Psoas muscle (tissue), 8 donors: ENCODE measurements at places on chromosomes 2 and 18. TPM values are rescaled to one million over a fixed set of nuclear protein-coding genes. Genes with fewer than 3 reads are reported as not detected.

GRCh38 chr2:75243219-75243618 is 43.9 kb upstream of the TACR1 start:
- no peak for DNase-seq
- no peaks in the 10 kb centered on the region for H3K36me3 ChIP-seq
- H3K4me3 ChIP-seq: no peak overlapping the region

SRBD1 gene
- total RNA-seq: 4.6 TPM

TTR gene
- not detected for total RNA-seq

CDH20 gene
- total RNA-seq: 0.10 TPM

PIEZO2 gene
- total RNA-seq: 0.20 TPM

SPC25 gene
- not detected for total RNA-seq

DNA sequence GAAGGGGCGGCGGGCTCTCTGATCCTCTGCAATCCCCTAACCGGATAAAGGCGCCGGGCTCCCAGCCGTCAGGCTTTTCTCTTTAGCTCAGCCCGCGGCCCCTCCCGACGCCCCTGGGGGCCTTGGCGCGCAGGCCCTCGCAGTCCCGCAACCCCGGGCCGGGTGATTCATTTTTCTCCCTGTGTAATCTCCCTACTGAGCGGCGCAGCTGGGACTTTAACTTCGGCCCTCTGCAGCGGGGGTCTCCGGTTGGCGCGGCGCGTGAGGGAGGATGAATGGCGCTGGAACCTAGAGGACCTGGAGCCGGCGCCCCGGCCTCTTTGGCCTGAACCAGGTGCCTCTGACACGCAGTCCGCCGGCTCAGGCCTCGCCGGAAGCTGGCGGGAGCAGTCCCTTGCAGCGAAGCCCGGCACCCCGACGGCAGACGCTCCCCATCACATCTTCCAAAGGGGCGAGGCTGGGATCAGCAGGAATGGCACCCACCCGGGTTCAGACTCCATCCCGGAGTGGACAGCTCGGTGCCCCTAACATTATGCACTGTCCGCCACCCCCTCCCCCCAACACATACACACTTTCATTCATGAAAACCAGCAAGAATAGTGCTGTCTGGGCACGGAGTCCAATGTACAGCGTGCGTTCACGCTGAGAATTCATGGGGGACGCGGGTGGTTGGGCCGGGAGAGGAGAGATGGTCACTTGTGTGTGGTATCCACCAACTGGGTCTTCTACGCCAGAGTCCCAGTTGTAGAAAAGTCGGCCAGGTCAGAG is 1.2 kb downstream of the CNGA3 start:
- no peaks in the 10 kb centered on the region for H3K4me1 ChIP-seq
- H3K36me3 ChIP-seq: no peaks in the 10 kb centered on the region
- no peak overlapping the region for H3K27ac ChIP-seq
- no peak overlapping the region for H3K4me3 ChIP-seq
- DNase-seq: no peak
- H3K27me3 ChIP-seq: no peaks in the 10 kb centered on the region

DNA sequence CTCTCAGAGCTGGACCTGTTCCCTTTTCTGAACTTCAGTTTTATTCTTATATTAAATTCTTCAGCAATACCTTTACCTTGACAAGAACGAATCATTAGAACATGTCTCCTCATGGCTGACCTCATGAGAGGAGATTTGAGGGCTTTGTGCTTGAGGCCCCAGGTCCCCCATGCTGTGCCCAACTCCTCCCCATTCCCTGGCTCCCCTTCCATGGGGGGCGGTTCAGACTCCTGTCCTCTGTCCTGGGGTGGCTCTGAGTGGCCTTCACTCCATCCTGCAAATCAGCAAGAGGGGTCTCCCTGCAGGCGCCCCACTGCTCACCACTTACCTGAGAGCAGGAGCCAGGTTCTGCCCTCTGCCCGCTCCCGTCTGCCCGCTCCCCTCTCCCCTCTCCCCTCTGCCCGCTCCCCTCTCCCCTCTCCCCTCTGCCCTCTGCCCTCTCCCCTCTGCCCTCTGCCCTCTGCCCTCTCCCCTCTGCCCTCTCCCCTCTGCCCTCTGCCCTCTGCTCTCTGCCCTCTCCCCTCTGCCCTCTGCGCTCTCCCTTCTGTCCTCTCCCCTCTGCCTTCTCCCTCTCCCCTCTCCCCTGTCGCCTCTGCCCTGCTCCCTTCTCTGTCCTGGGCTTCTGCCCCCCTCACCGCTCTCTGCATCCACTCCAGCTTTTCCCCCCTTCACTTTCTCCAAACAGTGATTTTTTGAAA is 98.7 kb upstream of the ALKAL2 start:
- no peak for DNase-seq
- no peak overlapping the region for H3K27ac ChIP-seq
- no peak overlapping the region for H3K4me3 ChIP-seq
- no peaks in the 10 kb centered on the region for H3K36me3 ChIP-seq
- H3K27me3 ChIP-seq: peaks cover 4% of the 10 kb centered on the region
- no peaks in the 10 kb centered on the region for H3K4me1 ChIP-seq

DNA sequence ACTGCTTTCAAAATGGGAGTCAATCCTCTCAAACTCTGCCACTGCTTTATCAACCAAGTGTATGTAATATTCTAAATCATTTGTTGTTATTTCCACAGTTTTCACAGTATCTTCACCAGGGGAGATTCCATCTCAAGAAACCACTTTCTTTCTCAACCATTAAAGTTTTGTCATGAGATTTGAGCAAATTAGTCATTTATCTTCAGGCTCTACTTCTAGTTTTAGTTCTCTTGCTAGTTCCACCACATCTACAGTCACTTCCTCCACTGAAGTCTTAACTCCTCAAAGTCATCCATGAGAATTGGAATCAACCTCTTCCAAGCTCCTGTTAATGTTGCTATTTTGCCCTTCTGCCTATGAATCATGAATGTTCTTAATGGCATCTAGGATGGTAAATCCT is 545.8 kb downstream of the ARHGAP15 start:
- no peaks in the 10 kb centered on the region for H3K4me1 ChIP-seq
- H3K36me3 ChIP-seq: no peaks in the 10 kb centered on the region
- DNase-seq: no peak
- H3K4me3 ChIP-seq: no peak overlapping the region

DNA sequence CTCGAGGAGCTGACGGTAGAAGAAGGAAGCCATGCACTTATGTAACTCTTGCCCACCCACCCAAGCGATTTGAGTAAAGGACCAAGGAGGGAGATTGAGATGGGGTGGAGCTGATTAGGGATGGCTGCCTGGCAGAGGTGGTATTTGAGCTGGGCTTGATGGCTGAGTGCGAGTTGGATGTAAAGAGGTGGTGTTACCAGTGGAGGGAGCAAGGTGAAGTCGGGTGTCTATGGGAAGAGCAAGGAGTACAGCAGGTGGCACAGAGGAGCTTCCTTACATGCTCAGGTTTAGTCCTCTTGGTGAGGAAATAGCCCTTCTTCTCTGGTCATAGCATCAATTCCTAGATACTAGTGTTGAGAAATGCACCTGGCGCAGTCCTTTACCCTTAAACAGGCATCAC is 294.2 kb upstream of the SKOR2 start:
- no peak overlapping the region for H3K4me3 ChIP-seq
- no peaks in the 10 kb centered on the region for H3K4me1 ChIP-seq
- DNase-seq: no peak
- no peaks in the 10 kb centered on the region for H3K27me3 ChIP-seq
- no peak overlapping the region for H3K27ac ChIP-seq

DNA sequence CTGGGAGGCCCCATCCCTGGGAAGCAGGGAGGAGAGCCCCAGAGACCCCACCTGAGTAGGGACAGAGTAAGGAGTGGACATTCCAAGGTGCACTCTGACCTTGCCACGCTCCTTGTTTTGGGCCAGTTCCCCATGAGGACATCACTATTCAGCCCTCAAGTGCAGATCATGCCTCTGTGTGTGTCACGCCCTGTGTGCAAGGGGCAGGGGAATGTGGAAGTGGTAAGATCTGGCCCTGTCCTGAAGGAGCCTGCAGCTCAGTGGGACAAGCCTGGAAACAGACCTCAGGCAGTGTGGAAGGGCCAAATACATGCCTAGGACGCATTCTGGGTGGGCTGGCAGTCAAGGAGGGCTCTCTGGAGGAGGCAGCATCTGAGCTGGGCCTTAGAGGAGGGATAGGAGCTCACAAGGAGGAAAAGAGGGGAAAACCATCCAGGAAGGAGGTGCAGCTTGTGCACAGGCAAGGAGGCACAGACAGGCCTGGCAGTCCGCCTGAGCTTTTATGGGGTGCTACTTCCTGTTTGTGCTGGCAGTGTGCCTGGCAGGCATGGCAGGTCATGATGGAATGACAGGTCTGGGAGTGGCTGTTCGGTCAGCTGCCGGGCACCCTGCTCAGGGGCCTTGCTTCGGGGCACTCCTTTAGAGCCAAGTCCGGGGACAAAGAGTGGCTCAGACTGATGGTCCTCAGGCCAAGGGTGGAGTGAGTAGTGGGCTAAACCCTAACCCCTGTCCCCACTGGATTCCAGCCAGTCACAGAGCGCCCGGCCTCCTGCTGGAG is 3.3 kb downstream of the KLHL30 start:
- no peaks in the 10 kb centered on the region for H3K27me3 ChIP-seq
- peak overlapping the region; percentile 83 for H3K4me3 ChIP-seq
- peaks cover 44% of the 10 kb centered on the region for H3K4me1 ChIP-seq
